ENCODE measurements at places on chromosomes 6 and 20.

GRCh38 chr20:50930976-50931305 lies 296 bp downstream of the ADNP start:
- no peak for DNase-seq

DNA sequence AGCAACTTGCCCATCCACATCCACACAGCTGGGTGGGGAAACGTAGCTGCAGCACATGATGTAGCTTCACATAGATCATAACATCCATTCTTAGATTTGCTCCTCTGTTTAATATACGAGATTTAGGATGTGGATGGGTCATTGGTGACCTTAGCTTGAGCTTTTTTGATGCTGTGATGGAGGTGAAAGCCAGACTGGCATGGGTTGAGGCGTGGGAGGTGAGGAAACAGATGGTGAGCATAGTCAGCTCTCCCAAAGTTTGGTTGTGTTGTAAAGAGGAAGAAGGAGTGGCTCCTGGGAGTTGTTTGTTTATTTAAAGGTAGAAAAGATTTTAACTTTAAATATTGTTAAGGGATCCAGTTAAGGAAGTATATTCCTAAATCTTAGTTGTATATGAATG lies 5.3 kb downstream of the ARFGEF2 start:
- DNase-seq: no peak

GRCh38 chr6:54899442-54899841 lies 52.9 kb downstream of the FAM83B start:
- DNase-seq: no peak

GRCh38 chr6:10237298-10238038 lies 177.4 kb downstream of the TFAP2A start:
- DNase-seq: no peak

DNA sequence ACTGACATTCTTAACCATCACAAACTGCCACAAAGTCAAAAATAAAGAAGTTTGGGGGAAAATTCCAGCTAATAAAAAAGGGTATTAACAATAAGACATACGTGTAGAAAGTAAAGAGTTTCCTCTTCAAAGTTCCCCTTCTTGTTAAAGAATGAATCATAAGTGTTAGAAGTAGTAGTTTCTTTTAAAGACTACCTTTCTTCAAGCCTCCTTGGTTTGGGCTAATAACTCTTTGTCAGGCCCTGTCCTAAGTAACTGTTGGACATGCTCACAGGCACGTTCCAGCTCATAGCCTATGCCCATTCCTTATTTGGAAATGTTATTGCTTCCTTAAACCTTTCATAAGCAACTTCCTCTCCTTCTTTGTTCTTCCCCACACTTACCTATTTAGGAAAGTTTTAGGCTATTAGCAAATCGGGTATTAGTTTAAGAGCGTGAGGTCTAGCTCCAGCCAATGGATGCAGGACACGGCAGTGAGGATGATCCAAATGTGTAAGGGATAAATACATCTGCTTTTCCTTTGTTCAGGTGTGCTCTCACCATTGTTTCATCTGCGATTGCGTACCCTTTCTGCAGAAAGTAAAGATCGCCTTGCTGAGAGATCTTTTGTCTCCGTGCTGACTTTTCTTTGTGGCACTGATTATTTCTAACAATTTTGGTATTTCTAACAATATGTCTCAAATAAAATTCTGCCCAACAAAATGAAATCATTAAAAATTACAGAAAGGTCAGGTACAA lies 64.9 kb downstream of the CHD6 start:
- DNase-seq: no peak

- no peak for DNase-seq
These were observed 236.8 kb downstream of the PACRG start for GRCh38 chr6:162964488-162965140.

- no peak for DNase-seq
These were observed 158.6 kb downstream of the LAMA2 start for GRCh38 chr6:129041563-129041962.

DNA sequence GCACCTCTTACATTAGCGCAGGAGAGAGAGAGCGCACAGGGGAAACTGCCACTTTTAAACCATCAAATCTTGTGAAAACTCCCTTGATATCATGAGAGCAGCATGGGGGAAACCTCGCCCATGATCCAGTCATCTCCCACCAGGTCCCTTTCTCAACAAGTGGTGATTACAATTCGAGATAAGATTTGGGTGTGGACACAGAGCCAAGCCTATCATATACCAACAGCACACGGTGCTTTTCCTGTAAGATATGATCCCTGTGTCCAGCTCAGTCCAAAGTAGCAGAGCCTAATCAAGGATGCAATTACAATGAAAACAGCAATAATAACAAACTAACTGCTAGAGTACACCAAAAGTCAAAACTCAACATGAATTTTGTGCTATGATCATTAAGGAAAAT lies 148.7 kb upstream of the TCF21 start:
- no peak for DNase-seq

DNA sequence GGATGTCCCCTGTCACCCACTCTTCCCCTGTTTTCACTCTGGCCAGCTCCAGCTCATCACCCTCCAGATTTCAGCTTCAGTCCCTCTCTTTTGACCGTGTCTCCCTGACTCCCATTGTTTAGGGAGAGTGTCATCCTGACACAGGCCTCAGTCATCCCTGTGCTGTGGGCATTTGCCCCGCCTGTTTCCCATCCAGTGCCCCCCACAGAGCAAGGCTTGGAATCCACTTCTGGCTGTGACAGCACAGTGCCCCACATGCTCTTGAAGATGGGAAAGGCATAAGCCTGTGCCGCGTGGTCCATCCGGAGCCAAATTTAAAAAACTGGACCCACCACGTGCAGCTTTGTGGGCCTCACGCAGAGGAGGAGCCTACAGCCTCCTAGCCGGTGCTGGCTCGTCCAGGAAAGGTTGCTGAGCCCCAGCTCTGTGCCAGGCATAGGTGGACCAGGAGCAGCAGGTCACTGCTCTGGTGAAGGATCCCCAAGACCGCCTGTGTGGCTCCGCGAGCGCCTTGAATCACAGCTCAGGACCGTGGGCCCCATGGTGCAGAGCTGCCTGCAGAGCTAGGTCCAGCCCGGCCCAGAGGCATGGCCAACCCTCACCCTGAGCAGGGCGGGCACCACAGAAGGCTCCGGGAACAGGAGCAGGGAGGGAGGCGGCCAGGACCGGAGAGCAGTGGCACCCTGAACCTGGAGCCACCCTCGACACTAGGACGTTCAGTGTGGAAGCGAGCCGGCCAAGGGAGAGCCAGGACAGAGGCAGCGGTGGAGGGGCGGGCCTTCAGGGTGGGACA lies 172.8 kb downstream of the CDH4 start:
- DNase-seq: no peak

GRCh38 chr6:170221052-170221752 lies 69.7 kb downstream of the DLL1 start:
- no peak for DNase-seq

GRCh38 chr20:40630713-40631112 lies 58.3 kb downstream of the MAFB start:
- no peak for DNase-seq

- no peak for DNase-seq
These were observed 88.6 kb downstream of the OPRM1 start for GRCh38 chr6:154127657-154128056.

- DNase-seq: no peak
These were observed 43.2 kb upstream of the AKAP12 start for GRCh38 chr6:151196555-151196954.

- peak; percentile 73 for DNase-seq
These were observed 413 bp downstream of the PTPRA start for GRCh38 chr20:2873747-2874041.

DNA sequence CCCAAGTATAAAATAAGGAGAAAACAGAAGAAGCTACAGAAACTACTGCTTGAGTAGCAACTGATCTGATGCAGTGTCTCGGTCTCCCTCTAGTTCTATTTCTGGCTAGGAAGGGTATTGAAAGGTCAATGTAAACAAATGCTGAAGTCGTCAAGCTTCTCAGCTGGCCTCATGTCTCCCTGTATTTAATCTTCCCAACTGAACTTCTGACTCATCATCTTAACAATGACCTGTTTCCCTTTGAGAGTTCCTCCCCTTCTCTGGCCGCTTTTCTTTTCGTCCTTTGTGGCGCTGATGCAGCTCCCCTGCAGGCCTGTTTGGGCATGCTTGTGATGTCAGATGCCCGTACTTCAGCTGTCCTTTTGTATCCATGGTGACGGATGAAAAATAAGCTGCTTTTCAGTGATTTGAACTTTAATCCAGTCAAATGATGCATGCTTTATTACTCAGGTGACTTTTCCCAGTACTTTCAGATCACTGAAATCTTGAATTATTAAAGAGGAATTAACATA lies 7.8 kb upstream of the LCA5 start:
- DNase-seq: peak; percentile 100

DNA sequence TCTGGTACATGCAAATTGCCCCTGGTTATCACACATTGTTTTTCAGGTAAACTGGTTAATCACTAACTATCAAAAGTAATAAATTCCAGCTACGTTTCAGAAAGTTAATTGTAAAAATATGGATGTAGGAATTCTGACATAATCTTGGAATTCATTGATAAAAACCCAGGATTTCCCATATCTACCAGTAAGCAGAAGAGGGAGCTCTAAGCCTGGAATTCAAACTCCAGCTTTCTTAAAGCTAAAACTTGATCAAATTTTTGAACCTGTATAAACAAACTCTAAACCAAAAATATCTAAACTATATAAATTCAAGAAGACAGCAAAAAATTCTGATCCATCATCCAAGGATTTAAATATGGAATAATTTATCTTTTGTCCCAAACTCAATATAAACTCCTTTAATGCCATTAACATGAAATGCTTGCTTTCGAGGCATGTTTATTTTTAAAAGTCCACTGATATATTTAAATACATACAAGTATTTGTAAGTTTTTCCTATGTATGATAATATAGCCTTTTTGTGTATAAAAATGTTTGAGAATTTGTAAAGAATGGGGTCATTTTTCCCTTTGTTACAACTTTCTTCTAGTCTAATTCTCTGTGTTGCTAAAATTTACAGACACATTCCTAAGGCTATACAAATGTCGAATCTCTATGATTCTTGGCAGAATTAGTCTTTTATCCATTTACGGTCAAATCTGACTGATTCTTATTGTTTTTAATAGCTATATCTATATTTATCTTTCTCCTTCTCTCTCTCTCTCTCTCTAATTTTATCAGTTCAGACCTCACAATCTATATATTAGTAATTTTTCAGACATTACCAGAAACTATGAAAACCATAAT lies 91.4 kb upstream of the RNF217 start:
- peak; percentile 13 for DNase-seq

DNA sequence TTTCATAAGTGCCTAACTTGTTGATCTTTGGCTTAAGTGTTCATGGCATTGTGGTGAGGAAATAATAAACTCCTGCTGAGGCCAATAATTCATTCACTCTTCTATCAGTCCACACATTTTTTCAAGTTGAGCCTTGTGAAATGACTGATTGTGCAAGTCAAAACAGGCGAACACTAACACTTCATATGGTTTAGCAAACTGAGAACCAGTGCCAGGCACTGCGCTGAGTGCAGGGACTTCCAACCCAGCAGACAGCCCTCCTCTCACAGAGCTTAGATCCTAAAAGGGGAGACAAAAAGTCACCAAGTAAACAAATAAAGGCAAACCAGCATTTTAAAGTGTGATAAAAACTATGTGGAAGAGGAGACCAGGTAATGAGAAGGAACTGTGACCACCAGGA lies 435.0 kb downstream of the PTPRT start:
- no peak for DNase-seq

DNA sequence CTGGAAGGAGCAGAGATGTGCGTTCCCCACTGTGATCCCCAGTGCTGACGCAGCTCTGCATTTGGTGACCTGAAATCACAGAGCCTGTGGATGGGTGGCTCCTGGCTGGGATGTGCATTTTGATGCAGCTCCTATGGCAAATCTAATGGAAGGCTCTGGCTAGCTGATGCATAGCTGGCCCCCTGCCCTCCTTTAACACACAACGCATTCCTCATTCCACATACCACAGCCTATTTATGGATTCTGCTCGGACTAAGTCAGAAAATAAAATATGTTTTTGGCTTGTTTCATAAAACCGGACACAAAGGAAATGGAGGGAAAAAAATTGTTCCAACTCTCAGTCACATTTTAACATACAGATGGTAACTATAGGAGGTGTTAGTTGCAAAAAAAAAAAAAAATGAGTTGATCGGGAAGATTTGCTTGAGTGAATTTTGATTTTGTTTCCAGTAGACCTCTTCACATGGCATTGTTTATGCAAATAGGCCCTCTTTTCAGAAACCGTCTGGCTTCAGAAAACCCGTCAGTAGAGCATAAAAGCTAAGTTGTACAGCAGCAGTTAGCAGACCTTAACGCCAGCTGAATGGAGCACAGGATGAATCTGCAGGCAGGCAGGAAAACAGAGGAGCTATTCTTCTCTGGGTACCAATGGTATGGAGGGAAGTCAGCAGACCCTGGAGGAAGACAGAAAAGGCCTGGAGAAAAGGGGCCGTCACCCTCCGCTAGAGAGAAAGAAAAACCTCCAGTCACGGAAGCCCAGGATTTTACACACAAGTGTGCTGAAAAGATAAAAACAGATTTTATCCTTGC lies 215.4 kb downstream of the HDGFL1 start:
- peak; percentile 23 for DNase-seq

DNA sequence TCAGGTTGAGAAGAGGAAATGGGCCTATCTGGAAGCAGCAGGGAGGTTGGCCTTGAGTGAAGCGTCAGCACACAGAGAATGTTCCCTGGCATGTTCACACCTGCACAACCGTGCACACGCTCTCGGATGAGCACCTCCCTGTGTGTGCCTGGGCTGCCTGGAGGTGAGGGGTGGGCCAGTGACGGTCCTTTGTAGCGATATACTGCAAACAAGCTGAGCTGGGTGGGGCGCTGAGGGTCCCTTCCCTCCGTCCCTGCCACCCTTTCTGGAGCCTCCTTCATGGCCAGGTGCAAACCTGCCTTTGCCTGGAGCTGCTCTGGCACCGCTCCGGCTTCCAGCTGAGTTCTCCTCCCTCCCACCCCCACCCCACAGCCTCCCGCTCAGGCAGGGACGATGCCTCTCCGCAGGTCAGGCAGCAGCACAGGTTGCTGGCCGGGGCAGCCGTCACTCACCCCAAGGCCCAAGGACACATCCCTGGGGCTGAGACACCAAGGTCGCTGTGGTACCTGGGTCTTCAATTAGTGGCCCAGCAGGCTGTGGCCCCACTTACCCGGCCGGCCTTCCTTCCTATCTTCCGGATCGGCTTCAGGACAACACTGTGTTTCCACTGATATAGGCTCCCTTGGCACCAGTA lies 111.6 kb downstream of the ERMARD start:
- no peak for DNase-seq

DNA sequence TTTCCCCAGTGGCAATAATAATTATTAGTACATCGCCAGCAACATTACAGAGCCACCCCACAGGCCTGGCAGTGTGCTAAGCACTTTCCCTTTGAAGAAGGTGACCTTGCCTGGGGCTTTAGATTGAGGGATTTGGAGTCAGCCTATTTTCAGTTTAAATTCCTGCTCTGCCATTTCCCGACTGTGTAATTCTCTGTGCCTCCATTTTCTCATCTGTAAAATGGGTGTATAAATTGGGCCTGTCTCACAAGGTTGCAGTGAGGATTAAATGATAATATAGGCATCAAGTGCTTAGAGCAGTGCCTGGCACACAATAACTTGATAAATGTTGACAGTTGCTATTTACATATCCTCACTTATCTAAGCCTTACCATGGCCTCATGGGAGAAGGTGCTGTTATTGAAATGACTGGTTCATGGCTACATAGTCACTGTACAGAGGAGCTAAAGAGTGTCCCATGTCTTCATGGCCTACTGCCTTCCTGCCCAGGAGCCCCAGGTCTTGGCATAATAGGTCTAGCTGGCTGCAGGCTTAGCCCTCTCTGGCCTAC lies 5.1 kb upstream of the SCRT2 start:
- DNase-seq: no peak

GRCh38 chr20:44166008-44166407 lies 21.0 kb downstream of the JPH2 start:
- no peak for DNase-seq

- no peak for DNase-seq
These were observed 51.0 kb upstream of the ASIP start for GRCh38 chr20:34190262-34190661.

All from HAP-1 (cell line).